Thymus (tissue), 14 donors: ENCODE measurements at places on chromosomes 12 and 14. TPM values are rescaled to one million over a fixed set of nuclear protein-coding genes. Genes with fewer than 3 reads are reported as not detected.
A peak's percentile ranks its signal among the peaks of the same experiment; 100 is the strongest.

DNA sequence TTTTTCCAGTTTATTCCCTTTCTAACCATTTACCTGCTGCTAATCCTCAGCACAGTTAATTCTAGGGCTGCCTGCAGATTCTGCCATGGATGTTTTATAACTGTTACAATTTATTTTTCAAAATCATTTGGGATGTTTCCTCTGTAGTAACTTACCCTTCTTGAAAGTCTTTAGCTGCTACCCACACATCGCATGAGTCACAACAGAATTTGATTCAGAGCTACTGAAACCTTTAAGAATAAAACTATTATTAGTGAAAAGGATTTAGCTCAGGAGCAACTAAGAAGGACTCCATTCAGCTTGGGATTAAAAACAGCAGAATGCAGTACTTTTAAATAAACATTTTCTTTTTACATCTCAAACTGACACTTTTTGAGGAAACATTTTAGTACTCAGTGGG lies 41.7 kb upstream of the RGS6 start:
- DNase-seq, result no peak

DNA sequence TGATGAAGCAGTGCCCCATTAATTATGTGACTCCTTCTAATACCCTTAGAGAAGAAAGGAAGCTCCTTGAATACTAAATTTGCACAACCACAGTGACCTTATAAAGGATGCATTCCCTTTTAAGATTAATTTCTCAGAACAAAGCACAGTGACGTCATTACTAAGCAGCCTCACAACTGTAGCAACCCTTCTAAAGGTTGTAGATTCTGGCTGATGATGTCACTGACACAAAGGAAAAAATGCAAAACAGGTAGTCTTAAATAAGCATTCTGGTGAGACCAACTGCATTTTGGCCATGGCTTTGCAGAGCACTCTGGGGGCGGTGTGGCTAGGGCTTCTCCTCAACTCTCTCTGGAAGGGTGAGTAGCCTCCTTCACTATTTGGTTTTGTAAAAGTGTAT lies 38.4 kb upstream of the OR4E1 start:
- DNase-seq, result no peak

GRCh38 chr14:83441801-83442200 lies 1908.1 kb upstream of the SEL1L start:
- DNase-seq, result no peak

- peak; percentile 33 for DNase-seq
These were observed 8.8 kb downstream of the ALDH2 start for GRCh38 chr12:111775205-111776193.

DNA sequence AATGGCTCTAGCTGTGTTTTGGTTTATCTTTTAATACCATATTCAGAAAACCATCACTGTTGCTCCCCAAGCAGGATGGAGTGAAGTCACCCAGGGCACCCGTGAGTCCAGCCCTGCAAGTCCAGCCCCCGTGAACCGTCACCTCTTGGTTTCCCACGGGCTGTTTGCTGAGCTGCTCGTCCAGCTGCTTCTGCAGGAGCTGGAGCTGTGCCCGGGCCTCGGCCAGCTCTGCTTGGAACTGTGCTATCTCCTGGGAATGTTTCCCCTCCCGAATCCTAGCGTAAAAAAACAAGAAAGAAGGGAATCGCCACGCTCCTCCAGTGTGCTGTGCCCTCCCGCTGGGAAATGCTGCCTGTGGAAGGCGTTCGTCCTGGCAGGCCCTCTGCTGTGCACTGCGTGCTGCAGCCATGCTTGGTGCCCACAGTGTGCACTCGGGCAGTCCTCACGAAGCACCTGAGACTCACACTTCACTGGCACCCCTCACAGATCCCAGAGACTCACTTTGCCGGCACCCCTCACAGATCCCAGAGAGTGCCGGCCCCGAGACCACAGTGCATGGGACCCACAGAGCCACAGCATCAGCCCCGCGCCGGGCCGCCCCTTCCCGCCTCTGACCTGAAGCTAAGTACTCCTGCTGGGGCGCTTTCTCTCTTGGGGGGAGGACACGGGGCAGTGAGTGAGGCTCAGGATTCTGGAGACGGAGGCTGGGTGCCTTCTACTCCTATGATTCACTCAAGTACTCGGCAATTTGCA lies 15.4 kb upstream of the ANKLE2 start:
- no peak for DNase-seq

GRCh38 chr14:23406244-23406643 lies 1.8 kb downstream of the MYH6 start:
- DNase-seq, result no peak

DNA sequence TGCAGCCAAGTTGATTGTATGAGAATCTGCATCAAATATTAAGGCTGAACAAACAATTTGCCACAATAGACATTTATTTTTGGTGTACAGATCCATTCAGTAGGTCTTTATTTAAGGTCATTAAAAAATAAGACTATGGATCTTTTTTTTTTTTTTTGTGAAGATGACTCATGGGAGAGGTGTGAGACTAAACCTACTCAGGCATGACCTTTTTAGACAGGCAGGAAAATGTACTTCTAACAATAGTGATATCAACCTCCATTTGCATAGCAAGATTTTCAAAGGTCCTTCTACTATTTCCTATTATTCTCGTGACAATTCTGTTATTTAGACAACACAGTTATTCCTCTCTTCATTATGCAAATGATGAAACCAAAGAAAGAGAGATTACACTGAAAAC lies 39.9 kb upstream of the PTPRR start:
- no peak for DNase-seq

DNA sequence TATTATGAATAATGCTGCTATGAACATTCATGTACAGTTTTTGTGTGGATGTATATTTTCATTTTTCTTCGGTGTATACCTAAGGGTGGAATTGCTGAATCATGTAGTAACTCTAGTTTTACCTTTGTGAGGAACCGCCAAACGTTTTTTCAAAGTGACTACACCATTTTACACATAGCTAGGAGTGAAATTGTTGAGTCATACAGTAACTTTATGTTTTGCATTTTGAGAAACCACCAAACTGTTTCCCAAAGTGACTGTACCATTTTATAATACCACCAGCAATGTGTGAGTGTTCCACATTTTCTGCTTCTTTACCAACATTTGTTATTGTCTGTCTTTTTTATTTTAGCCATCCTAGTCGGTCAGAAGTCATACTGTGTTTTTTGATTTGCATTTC lies 3.1 kb upstream of the TPH2 start:
- no peak for DNase-seq

Gene SYCP3
- total RNA-seq, result 0.76 TPM
